ENCODE measurements at places on chromosomes 12 and 14.

- no peak for DNase-seq
These were observed 134.5 kb downstream of the SLC2A13 start for GRCh38 chr12:39971348-39971747.

GRCh38 chr12:96878704-96879103 lies 28.4 kb upstream of the NEDD1 start:
- DNase-seq = no peak

DNA sequence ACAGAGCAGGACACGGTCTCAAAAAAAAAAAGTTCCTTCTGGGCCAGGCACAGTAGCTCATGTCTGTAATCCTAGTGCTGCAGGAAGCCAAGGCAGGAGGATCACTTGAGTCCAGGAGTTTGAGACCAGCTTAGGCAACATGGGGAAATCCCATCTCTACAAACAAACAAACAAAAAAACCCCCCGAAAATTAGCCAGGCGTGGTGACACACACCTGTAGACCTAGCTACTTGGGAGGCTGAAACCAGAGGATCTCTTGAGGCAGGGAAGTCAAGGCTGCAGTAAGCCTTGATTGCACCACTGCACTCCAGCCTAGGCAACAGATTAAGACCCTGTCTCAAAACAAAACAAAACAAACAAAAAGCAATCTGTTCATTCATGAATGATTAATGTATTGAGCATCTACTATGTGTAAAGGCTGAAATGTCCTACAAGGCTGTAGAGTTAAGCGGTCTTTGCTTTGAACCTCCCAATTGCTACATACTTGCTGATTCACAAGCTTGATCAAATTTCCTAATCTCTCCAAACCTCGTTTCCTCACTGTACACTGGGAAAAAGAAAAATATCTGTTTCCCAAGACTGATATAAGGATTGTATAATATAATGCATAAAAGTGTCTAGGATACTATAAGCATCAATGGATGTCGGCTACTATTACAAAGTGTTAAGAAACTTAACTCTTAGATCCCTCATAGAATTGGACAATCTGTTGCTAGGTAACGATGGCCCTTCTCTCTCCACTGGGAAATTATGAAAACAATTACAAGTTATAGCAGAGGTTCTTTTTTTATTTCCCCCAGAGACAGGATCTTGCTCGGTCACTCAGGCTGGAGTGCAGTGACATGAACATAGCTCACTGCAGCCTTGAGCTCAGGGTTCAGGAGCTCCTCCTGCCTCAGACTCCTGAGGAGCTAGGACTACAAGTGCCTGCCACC lies 7.9 kb upstream of the RILPL2 start:
- DNase-seq = no peak

DNA sequence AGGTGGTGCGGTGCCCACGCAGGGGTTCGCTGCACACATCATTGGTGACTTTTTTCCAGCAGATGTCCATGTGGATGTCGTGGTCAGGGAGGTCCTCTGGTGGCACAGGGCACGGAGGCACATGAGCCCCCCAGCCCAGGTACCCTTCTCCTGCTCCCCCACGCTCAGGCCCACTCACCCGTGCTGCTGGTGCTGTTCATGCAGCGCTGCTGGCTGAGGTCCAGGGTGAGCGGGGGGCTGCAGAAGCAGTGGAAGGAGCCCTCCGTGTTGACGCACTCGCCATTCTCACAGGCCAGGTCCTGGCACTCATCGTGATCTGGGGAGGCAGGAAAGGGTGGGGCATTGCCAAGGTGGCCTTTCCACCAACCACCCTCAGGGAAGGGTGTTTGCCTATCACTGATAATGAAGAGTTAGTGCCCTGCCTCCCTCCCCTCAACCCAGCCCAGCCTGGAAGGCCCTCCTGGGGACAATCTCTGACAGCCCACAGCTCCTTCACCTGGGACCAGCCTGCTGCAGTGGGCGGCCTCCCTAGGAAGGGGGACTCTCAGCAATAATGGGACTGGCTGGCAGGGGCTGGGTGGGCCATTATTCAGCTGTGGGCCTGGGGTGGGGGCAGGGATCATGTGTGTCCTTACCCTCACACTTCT lies 9.8 kb downstream of the ISCA2 start:
- peak; percentile 48 for DNase-seq

GRCh38 chr12:12121061-12121460 lies 50.3 kb downstream of the BCL2L14 start:
- no peak for DNase-seq

DNA sequence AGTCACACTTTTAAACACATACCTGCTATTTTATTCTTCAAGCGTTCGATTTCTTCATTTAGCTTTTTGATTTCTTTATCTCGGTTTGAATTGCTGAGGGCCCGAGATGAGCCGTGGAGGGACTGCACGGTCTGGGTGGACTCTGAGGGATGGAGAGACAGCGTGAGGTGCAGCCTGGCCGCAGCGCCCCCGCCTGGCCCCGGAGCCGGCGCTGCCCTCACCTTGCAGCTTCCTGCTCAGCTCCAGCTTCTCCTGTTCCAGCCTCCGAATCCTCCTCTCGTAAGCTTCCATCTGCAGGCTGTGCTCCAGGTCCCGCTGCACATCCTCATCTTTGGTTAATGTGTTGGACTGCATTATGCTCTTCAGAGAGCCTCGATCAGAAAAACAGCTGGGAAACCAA lies 53.2 kb downstream of the AMN start:
- DNase-seq = no peak

DNA sequence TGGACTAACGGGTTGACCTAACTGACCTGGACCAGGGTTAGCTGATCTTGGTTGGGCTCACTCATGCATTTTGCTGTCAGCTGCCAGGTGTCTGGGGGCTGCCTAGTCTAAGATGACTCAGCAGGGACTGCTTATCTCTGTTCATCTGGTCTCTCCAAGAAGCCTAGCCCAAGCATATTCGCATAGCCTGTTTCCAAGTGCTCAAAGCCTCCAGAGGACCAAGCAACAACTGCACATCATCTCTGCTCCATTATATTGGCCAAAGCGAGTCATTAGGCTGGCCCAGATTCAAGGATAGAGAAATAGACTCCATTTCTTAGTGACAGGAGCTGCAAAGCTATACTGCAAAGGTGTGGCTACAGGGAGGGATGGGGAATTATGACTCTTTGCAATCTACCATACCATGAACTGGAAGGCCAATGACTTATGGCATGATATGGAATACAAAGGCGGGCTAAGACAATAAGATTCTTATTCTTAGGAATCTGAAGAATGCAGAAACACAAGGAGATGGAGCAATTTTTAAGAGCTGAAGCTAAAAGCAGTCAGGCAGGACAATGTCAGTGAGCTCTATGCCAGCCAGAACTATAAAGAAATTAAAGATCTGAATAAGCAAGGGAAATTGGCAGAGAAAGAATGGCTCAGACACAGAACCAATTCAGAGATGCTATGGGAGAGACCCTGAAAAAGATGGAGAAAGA lies 194.6 kb upstream of the FSCB start:
- DNase-seq = no peak

- no peak for DNase-seq
These were observed 1417.4 kb upstream of the FLRT2 start for GRCh38 chr14:84112589-84112988.

GRCh38 chr12:91044586-91044985 lies 13.2 kb downstream of the KERA start:
- DNase-seq = no peak

GRCh38 chr14:82720431-82720830 lies 1186.8 kb upstream of the SEL1L start:
- no peak for DNase-seq

DNA sequence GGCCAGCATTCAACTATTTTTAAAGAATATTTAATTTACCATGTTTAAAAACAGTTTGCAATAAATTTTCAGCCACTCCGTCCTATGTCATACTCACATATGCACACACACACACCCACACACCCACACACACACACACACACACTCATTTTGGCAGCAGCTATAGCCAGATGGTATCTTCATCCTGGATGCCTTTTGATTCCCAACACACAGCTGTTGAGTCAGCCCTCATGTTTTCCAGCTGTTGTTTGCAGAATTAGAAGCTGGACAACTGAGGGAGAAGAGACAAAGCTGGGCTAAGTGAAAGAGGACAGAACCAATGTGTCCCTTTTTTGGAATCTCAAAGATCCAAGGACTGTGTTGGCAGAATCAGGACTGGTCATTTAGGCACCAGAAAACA lies 80.0 kb upstream of the EGLN3 start:
- DNase-seq = no peak

GRCh38 chr14:91934554-91935285 lies 12.8 kb downstream of the FBLN5 start:
- DNase-seq = no peak

GRCh38 chr14:95440496-95440895 lies 76.0 kb downstream of the SYNE3 start:
- DNase-seq = no peak

DNA sequence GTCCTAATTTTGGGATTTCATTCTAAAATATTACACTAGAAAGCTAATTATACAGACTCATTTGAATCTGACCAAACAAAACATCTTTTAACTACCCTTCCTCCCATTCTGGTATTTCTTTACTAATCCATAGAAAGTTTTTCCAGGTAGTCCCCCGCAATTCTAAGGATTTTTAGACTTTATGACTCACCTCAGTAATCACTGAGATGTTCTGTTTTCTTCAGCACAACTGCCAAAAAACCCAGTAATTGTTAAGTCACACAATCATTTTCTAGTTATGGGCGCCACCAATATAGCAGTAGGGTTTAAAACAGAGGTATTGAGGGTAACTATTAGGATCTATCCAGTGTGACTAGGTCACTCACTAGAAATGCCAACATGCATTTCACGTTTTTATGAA lies 1.6 kb upstream of the ARID4A start:
- peak; percentile 58 for DNase-seq

All from hematopoietic multipotent progenitor cell treated with erythropoietin and hydrocortisone succinate and interleukin-3 and kit ligand, for 15 days (in vitro differentiated cells).